ENCODE measurements at places on chromosomes 16 and 17. TPM values are rescaled to one million over a fixed set of nuclear protein-coding genes. Genes with fewer than 3 reads are reported as not detected.
A peak's percentile ranks its signal among the peaks of the same experiment; 100 is the strongest.

DNA sequence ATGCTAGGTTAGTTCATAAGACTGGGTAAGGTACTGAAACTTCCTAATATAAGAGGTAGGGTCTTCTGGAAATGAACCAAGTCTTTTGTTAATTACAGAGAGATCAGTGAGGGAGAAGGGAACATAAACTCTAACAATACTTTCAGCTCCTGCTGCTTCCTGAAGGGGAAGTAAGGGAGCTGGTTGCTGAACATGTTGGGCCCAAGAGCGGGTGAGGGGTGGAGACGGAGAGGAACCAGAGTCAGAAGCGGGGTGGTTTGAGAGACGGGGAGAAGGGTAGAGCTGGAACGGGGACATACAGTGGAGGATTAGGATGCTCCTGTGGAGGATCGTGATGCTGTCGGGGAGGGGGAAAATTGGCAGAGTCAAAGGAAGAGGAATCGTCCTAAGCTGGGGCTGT is 11.5 kb upstream of the ZNF747 start:
- no peak overlapping the region for H3K27ac ChIP-seq
- no peak for DNase-seq
- no peaks in the 10 kb centered on the region for H3K36me3 ChIP-seq
- H3K4me3 ChIP-seq: no peak overlapping the region
- no peaks in the 10 kb centered on the region for H3K27me3 ChIP-seq

DNA sequence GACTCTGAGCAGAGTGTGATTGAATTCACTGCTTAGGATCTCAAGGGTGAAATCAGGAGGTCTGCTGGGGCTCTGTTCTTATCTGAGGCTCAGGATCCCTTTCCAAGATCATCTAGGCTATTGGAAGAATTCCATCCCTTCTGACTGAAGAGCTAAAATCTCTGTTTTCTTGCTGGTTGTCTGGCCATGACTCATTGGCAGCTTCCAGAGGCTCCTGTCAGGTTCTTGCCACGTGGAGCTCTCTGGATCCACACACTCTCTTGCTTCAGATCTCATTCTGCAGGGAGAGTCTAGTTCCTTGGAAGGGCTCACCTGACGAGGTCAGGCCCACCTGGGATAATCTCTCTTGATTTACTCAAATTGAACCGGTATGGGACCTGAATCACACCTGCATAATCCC is 930.7 kb downstream of the CDH8 start:
- H3K4me3 ChIP-seq: no peak overlapping the region
- no peaks in the 10 kb centered on the region for H3K36me3 ChIP-seq
- H3K27me3 ChIP-seq: no peaks in the 10 kb centered on the region
- DNase-seq: no peak
- H3K27ac ChIP-seq: no peak overlapping the region

DNA sequence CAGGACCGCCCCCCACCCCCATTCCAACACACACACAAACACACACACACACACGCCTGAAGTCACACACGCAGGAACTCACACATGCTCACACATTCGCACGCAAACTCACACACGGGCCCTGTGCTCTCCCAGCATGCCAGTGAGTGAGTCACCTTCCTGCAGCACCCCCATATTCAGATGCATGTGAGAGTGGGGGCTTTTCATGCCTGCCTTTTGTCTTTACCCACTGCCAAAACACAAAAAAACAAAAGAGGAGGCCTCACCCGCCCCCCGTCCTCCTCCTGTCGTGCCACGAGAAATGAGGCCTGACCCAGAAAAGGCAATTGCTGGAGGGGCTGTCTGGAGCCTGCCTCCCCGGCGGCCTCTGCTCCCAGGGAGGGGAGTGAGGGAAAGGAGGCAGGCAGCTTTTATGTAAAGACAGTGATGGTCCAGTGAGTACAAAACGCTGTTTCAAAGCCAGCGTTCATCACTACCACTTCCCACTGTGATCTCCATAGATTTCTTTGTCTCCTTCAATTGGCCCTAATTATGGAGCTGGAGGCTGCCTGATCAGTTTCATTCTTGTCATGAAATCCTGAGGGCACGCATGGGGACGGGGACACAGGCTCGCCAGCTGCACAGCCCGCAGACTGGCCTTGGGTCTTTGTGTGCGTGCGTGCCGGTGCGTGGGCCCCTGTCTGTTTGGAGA is 29.5 kb upstream of the GSE1 start:
- no peak for DNase-seq
- H3K4me1 ChIP-seq: peaks cover 15% of the 10 kb centered on the region
- H3K4me3 ChIP-seq: no peak overlapping the region
- no peak overlapping the region for H3K27ac ChIP-seq
- no peaks in the 10 kb centered on the region for H3K27me3 ChIP-seq
- no peaks in the 10 kb centered on the region for H3K36me3 ChIP-seq

- no peaks in the 10 kb centered on the region for H3K27me3 ChIP-seq
- no peaks in the 10 kb centered on the region for H3K36me3 ChIP-seq
- H3K4me1 ChIP-seq: no peaks in the 10 kb centered on the region
- H3K4me3 ChIP-seq: no peak overlapping the region
These were observed 804.4 kb upstream of the RBFOX1 start for GRCh38 chr16:6528217-6528616.

The CSNK1D gene
- total RNA-seq: 71.9 TPM

The TP53TG3 gene
- total RNA-seq: not detected

DNA sequence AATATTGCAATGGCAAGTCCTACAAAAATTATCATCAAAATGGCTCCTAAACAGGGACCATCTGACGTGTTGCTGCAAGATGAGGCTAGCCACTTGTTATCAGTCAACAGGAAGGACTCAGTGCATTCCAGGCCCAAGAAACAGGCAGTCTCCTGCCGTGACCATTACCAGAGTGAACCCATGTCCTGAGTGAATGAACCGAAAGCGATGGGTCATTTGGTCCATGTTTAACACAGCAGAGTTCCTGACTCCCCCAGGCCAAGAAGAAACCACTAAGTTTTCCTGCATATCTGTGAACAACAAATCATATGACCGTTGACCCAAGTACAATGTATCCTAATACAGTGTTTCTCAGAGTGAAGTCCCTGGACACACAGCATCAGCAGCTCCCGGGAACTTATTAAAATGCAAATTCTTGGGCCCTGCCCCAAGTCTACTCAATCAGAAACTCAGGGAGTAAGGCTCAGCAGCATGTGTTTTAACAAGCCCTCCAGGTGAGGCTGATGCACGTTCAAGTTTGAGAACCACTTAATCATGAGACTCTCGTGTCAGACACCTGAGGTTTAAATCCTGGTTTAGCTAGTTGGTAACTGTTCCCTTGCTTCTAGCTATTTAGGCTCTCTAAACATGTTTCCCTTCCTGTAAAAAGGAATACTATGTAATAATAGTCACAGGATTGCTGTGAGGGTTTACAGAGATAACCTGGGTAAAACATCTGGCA is 429.4 kb upstream of the MAF start:
- no peaks in the 10 kb centered on the region for H3K4me1 ChIP-seq
- no peak overlapping the region for H3K27ac ChIP-seq
- no peak overlapping the region for H3K4me3 ChIP-seq
- H3K36me3 ChIP-seq: no peaks in the 10 kb centered on the region

DNA sequence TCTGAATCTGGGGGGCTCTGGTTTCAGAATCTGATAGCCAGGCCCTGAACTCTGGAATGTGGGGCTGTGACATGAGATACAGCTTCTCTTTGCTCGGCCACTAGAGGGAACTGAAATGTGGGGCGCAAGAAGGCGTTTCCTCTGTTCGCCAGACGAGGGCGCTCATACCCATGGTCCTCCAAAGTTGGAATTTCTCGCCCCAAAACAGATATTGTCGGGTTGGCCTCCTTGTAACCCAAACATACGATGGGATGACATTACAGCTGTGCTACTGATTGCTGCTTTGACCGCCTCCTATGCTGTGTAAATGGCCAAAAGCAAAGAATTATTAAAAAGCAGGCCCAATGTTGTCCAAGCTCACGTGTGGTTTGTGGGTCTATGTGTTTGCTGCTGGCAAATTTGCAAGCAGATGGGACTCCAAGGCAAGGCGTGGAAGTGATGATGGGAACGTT is 13.1 kb upstream of the MSI2 start:
- no peaks in the 10 kb centered on the region for H3K36me3 ChIP-seq
- H3K4me1 ChIP-seq: peaks cover 3% of the 10 kb centered on the region
- no peak overlapping the region for H3K27ac ChIP-seq
- H3K4me3 ChIP-seq: no peak overlapping the region
- no peaks in the 10 kb centered on the region for H3K27me3 ChIP-seq

DNA sequence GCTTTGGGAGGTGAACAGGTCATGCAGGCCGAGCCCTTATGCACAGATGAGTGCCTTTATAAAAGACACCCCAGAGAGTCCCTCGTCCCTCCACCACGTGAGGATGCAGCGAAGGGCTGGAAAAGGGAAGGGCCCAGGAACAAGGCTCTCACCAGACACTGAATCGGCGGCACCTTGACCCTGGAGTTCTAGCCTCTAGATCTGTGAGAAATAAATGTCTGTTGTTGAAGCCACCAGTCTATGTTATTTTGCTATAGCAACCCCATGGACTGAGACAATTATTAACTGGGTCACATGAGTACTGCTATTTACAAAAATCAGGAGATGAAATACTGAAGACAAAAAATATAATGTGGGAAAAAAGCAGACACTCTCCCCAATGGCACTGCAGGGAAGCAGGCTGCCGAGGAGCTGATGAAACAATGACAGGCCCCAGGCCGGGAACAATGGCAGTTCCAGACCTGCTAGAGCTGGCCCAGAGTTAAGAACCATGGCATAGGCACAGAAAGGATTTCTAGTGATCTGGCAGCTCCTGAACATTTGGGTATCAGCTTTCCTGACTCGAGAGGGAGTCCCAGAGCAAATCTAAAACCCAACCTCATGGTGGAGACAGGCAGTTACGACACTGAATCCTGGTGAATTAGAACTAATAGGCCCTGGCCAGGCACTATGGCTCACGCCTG is 17.8 kb upstream of the GGA2 start:
- H3K4me3 ChIP-seq: no peak overlapping the region
- no peaks in the 10 kb centered on the region for H3K27me3 ChIP-seq
- DNase-seq: no peak
- no peaks in the 10 kb centered on the region for H3K4me1 ChIP-seq
- H3K27ac ChIP-seq: no peak overlapping the region
- H3K36me3 ChIP-seq: peaks cover 14% of the 10 kb centered on the region

The NSRP1 gene
- total RNA-seq: 32.9 TPM

- H3K27ac ChIP-seq: peak overlapping the region; percentile 71
- no peak overlapping the region for H3K4me3 ChIP-seq
- no peaks in the 10 kb centered on the region for H3K36me3 ChIP-seq
- DNase-seq: no peak
- H3K4me1 ChIP-seq: no peaks in the 10 kb centered on the region
These were observed 26.8 kb downstream of the MARCHF10 start for GRCh38 chr17:62781356-62781755.

- H3K4me3 ChIP-seq: no peak overlapping the region
- DNase-seq: no peak
- no peak overlapping the region for H3K27ac ChIP-seq
- H3K27me3 ChIP-seq: no peaks in the 10 kb centered on the region
- H3K4me1 ChIP-seq: no peaks in the 10 kb centered on the region
- H3K36me3 ChIP-seq: peaks cover 47% of the 10 kb centered on the region
These were observed 37.1 kb downstream of the AMFR start for GRCh38 chr16:56388209-56388608.

The KRTAP1-5 gene
- total RNA-seq: not detected

- no peaks in the 10 kb centered on the region for H3K27me3 ChIP-seq
- no peak for DNase-seq
- H3K27ac ChIP-seq: no peak overlapping the region
- H3K4me1 ChIP-seq: peaks cover 27% of the 10 kb centered on the region
- no peak overlapping the region for H3K4me3 ChIP-seq
These were observed 23.3 kb downstream of the CPNE2 start for GRCh38 chr16:57115514-57116182.

GRCh38 chr17:55635253-55635914 is 87.3 kb downstream of the TMEM100 start:
- no peaks in the 10 kb centered on the region for H3K4me1 ChIP-seq
- H3K27me3 ChIP-seq: no peaks in the 10 kb centered on the region
- H3K27ac ChIP-seq: no peak overlapping the region
- H3K4me3 ChIP-seq: peak overlapping the region; percentile 14
- no peak for DNase-seq

DNA sequence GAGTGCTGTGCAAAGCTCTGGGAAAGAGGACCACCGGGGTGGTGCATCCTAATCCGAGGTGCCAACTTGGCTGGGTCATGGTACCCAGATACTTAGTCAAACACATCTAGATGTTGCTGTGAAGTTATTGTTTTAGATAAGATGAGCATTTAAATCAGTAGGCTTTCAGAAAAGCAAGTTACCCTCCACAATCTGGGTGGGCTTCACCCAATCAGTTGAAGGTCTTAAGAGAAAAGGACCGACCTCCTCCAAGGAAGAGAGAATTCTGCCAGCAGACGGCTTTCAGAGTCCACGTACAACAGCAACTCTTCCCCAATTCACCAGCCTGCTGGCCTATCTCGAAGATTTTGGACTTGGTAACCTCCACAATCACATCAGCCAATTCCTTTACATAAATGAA is 338.1 kb downstream of the C16orf95 start:
- H3K36me3 ChIP-seq: no peaks in the 10 kb centered on the region
- H3K27me3 ChIP-seq: no peaks in the 10 kb centered on the region
- H3K27ac ChIP-seq: no peak overlapping the region
- H3K4me1 ChIP-seq: no peaks in the 10 kb centered on the region

DNA sequence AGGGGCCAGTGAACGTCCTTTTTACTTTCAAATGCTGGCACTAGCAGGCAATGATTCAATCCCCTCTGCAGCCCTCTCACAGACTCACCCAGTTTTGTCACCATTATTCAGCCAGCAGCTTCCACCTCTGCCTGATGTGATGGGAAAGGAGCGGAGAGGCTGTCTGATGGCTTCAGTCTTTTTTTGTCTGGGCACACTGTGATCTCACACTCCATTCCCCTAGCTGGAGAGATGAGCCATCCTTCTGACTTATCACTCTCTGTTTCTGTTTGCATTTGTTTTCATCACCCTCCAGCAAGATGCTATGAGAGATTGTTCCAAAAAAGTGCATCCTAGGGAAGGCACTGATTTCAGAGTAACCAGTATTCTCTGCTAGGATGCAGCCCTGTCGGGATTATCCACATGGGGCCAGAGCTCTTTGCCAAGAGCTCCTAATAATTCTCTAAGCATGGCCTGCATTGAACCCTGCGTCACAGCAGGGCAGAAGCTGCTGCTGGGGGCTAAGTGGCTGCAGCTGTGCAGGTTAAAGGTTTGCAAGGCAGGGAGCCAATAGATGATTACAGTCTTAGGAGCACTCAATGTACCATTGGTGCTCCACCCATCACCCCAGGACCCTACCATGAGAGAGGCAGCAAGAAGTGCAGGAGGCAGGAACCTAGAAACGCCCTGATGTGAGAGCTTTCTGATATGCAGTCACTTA is 236.1 kb upstream of the C16orf82 start:
- no peaks in the 10 kb centered on the region for H3K4me1 ChIP-seq

The ASPHD1 gene
- not detected for total RNA-seq

The MT1E gene
- 214 TPM for total RNA-seq

All from thoracic aorta (tissue), 2 donors.